Effector CD4-positive, alpha-beta T cell (primary cell): ENCODE measurements at places on chromosomes 6 and 20.

GRCh38 chr20:60512443-60512842 lies 554.2 kb downstream of the CDH26 start:
- no peak for DNase-seq

DNA sequence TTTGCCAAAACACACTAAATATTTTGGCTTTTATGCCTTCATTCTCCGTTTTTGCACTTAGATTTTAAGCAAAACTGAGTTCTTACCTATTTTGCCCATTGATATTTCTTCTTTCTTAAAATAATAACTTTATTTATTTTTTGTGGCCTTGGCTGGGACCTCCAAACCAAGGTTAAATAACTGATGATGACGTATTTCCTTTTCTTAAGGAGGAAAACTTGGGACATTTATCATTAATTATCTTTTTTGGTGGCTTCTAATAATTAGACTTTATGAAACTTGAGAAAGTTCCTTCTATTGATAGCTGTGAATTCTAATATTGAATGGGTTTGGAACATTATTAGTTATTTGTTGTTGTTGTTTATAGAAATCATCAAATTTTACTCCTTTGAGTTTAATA lies 154.5 kb downstream of the ADGB start:
- DNase-seq = no peak

DNA sequence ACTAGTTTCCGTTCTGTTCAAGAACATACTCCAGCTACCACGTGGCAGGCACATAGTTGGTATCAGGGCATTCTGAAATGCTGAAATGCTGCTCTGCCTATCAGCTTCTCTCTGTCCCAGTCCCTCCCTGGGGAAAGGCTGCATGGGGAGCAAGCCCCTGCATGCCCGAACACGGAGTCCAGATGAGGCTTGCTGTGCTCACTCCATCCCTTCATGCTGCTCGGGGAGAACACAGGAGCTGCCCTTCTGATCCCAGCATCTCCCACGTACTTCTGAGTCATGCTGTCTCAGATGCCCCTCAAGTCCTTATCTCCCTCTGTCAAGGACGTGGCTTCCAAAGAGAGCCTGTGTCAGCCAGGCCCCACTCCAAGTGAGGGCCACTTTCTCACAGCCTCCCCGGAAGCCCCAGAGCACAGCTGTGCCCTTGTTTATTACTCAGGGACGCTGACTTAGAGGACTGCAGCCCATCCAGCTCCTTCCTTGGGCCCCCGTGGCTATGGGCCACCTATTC lies 29.4 kb downstream of the THBS2 start:
- no peak for DNase-seq

GRCh38 chr6:87282743-87283142 lies 39.6 kb upstream of the SMIM8 start:
- DNase-seq = no peak

DNA sequence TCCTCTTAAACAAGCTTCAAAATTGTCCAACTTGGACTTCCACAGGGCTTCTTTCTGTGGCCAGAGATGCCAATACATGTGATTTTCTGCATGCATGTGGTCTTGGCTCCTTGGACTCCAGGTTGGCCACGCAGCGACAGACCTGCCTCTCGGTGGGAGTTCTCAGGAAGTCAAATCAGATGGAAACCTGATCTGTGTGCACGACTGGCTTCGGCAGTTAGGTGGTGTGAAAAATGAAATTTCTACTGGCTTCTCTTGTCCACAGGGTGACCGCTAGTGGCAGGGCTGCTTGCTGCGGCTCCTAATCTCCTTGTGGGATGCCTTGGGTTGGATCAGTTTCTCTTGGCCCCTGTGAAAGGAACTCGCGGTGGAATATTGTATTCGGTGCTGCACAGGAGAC lies 57.3 kb downstream of the PHACTR3 start:
- no peak for DNase-seq

GRCh38 chr6:50905297-50905696 lies 86.6 kb downstream of the TFAP2B start:
- DNase-seq = no peak

DNA sequence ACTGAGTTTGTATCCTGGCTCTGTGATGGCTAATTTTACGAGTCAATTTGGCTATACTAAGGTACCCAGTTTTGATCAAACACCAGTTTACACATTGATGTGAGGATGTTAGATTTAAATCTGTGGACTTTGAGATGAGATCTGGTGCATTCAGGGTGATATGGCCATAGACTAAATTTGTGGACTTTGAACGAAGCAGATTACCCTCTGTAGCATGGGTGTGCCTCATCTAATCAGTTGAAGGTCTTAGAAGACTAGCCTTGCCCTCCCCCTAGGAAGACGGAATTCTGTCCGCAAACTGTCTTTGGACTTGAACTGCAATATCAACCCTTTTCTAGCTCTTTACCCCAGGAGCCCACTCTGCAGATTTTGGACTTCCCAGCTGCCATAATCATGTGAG lies 547.8 kb upstream of the CITED2 start:
- no peak for DNase-seq

GRCh38 chr6:37006793-37007339 lies 1.4 kb downstream of the FGD2 start:
- no peak for DNase-seq

- DNase-seq = no peak
Observed at GRCh38 chr20:17460119-17460518, 71.1 kb downstream of the BFSP1 start.

GRCh38 chr6:53011979-53012378 lies 16.9 kb upstream of the GSTA4 start:
- DNase-seq = no peak

DNA sequence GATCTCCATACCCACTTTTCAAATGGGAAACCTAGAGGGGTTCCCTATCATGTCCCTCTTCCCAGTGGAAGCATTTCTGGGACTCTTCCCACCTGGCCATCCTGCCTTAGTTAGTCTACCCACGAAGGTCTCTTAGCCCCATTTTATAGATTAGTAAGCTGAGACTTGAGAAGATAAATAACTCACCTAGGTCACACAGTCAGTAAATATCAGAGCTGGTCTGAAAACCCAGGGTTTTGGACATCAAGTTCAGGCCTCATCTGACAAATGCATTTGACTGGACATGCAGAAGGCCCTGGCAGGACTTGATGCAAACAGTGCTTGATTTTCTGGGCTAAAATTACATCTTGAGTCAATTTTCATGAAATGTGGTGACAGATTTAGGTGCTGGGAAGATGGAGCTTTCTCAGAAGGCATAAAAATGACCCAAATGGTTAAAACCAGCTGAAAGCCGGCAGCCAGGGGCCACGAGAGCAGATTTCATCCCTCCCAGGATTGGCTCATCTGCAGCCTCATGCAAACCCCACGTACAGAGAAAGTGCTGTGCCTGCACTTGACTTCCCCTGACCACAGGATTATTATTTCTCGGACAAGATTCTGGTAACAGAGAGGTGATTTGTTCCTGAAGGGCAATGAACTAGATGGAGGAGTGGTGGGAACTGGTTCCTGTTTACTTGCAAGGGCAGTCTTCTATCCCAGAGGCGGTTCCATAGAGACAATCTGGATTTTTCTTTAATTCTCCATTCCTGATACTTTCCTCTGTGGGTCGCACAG lies 23.1 kb downstream of the CPNE5 start:
- no peak for DNase-seq

- DNase-seq = no peak
Observed at GRCh38 chr6:56669041-56669440, 26.4 kb upstream of the DST start.

DNA sequence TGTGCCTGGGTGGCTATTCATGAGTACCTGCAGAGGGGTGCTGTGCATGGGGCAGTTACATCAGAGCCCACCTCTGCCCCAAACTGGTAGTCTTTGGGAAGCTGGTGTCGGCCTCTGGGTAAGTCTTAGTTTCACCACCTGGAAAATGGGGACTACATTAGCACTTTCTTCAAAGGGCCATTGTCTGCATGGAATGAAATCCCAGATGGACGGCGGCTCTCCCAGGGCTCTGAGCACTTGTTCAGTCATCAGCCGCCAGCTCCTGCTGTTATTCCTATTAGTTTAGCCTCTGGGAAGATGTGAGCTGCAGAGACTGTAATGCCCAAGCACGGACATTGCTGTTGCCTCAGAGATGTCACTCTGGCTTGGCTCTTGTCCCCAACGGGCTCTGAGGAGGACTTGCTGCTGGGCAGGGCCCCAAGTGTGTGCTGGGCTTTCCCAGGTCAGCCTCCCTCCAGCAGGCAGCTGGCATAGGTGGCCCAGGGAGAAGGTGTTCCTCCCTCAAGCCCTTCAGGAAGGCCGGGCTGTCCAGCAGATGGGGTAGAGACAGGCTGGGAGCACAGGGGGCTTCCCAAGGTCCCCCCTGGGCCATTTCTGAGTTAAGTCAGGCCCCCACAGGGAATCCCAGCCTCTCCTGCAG lies 268.3 kb downstream of the TFAP2C start:
- DNase-seq = no peak
